A172 (cell line): ENCODE measurements at places on chromosomes 2 and 18.

GRCh38 chr2:23548143-23548769 lies 163.3 kb downstream of the KLHL29 start:
- DNase-seq = no peak

DNA sequence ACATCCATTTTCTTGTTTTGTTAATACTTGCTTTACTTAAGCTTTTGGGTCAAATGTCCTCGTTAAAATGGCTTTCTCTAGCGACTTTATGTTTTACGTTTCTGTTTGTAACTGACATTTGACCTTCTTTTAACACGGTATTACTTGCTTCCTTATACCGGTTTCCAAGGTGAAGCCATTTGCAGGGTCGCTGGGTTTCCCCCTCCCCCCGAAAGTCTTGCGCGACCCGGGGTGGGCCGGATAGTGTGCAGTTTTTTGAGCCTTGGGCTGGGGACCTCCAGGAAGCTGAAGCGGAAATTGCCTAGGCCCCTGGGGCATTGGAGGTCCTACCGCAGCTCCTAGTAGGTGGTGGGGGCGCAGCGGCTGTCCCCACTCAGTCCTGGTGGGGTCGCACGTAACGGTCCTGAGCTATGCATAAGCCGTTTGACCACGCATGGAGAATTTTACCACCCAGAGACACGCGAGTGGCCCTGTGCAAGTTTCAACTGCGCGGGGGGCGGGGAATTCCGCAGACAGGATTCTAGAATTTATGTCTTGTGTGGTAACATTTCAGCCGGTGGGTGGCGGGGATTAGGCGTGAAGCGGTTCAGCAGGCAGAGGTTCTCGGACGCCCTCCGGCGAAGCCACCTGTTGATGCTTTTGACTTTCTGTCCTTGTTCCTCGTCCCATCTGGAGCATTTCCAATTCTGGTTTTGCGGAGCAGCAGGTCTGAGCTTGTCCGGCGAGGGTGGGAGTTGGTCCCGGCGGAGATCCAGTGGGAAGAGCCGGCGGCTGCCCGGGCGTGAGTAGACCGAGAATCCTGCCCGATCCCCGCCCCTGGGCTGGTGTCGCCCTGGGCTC lies 2.4 kb downstream of the CFLAR start:
- DNase-seq = peak; percentile 85

DNA sequence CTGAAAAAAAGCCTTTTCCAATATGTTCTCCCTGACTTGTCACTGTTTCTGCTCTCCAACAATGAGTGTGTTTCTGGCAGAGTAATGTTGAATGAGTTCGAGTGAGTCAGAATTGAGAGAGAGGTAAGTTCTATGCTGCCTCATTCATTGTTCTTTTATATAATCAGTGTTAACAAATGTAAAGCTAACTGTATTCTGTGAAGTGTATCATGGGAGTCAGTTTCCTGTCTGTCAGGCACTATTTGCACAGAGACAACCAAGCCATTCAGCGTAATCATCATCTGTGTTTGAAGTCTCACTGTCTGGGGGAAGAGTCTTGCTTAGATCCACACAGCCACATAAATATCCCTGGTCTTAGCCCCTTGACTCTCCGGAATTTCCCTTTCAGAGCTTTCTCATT lies 22.0 kb upstream of the UPP2 start:
- peak; percentile 48 for DNase-seq

GRCh38 chr2:208266936-208267335 lies 881 bp downstream of the PIKFYVE start:
- no peak for DNase-seq

GRCh38 chr2:221851531-221852045 lies 279.5 kb upstream of the EPHA4 start:
- peak; percentile 6 for DNase-seq

- DNase-seq = no peak
These were observed 131.6 kb upstream of the IL1R2 start for GRCh38 chr2:101860157-101860556.

DNA sequence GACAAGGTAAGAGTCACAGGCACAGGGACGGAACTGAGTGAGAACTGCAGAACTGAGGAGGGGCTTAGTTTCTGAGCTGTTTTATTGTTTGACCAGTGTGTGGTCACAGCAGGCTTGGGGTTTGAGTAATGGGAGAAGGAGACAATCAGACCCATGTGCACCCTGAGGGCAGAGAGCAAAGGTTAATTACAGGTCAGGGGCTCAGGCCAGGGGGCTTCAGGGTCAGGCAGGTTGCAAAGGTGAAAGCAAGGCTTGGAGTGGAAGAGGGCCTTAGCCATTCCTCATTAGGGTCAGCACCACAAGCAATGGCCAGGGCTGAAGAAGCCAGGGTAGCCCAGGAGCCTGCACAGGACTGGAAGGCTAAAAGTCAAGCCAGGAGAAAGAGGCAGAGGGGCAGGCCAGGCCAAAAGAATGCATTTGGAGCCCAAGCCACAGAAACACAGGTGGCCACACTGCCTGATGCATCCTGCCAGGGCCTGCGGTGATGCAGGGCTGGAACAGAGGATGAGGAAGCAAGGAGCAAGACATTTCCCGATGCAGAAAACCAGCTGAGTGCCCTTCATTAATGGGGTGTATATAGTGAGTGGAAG lies 209.8 kb upstream of the GYPC start:
- no peak for DNase-seq

DNA sequence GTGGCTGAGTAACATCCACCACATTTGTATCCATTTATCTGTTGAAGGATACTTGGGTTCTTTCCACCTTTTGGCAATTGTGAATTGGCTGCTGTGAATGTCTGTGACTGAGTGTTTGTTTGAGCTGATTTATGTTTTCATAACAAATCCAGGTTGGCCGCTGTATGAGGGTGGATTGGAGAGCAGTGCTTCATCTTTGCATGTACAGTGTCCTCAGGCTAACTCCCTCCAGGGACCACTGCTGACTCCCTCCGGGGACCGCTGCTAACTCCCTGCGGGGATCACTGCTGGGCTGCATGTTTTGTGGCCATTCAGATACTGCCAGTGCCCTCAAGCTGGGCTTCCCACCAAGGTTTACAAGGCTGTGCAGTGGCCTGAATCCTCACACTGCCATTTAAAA lies 10.2 kb downstream of the BOK start:
- DNase-seq = no peak

DNA sequence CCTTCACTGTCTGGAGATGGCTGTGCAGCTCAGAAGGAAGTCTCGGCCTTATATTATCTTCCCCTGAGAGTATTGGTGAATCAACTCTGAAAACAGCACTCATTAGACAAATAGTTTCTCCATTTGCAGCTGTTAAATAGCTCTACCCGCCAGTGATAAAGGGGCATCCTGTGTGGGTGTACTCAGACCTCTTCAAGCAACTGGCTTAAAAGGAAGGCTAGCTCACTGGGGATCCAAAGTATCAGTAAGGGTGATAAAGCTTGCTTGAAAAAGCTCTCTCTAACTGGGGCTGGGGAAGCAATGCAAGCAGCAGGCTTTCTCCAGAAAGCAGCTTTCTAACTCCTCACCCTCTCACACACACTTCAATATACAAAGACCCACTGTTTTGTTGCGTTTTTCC lies 64.9 kb upstream of the PSMD14 start:
- no peak for DNase-seq

GRCh38 chr2:174247474-174248186 lies 702 bp downstream of the OLA1 start:
- peak; percentile 27 for DNase-seq

DNA sequence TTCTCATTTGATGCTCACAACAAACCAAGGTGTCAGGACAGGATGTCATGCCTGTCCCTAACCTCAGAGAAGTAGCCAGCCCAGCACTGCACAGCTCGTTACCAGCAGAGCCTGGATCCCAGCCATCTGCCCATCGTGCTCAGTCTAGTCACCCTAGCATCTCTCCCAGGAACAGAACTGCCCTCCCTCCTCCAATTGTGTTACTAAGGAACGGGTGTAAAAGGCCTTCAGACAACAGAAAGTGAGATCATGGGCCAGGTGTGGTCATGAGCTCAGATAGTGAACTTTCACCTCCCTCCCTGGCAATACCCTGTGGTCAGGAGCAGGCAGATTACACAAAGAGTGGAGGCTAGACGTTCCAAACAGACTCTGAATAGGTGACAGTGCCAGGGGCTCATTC lies 111.8 kb upstream of the PPP1CB start:
- no peak for DNase-seq

DNA sequence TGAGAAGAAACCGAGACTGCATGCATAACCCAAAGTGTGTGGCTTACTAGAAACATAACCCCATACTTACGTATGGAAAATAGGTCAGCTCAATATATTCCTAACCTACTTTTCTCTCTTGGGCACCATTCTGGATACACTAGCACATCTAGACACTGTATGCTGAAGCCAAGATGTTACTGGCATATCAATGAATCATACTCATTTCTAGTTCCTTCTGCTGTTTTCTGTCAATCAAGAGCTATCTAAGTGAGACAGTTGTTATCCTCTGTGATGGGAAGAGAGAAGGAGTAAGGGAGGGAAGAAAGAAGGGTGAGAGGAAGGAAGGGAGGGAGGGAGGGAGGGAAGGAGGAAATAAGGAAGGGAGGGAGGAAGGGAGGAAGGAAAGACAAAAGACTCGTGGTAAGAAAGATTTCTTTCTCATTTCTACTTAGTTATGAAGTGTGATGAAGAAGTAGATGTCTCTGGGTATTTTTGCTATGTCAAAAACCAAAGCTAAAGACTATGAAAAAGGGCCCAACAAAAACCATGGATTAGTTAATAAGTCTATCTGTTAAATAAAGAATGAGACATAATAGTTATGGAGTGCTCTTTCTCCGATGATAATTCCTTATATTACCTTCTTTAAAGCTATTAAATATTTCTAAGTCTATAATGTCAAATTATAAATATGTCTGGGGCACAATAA lies 248.4 kb downstream of the ZNF521 start:
- DNase-seq = no peak

- no peak for DNase-seq
These were observed 50.3 kb downstream of the PTGR3 start for GRCh38 chr18:75158465-75159237.

GRCh38 chr2:184692141-184692734 lies 93.9 kb downstream of the ZNF804A start:
- no peak for DNase-seq

DNA sequence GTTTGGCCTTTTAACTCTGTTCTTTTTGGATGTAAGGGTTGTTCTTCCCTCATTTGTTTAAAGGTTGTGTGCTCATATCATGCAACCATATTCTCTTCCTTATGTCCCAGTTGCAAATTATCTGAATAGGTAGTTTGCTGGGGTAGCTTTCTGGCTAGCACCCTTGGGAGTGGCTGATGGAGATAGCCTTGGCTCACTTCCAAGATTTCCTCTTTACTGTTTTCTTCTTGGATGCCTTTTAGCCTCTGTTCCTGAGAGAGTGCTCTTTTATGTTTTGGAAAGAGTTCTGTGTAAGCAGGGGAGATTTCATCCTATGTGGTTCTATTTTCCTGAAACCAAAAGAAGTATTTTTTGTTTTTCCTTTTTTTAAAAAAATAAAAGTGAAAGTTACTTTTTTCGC lies 25.4 kb downstream of the USP14 start:
- peak; percentile 17 for DNase-seq

DNA sequence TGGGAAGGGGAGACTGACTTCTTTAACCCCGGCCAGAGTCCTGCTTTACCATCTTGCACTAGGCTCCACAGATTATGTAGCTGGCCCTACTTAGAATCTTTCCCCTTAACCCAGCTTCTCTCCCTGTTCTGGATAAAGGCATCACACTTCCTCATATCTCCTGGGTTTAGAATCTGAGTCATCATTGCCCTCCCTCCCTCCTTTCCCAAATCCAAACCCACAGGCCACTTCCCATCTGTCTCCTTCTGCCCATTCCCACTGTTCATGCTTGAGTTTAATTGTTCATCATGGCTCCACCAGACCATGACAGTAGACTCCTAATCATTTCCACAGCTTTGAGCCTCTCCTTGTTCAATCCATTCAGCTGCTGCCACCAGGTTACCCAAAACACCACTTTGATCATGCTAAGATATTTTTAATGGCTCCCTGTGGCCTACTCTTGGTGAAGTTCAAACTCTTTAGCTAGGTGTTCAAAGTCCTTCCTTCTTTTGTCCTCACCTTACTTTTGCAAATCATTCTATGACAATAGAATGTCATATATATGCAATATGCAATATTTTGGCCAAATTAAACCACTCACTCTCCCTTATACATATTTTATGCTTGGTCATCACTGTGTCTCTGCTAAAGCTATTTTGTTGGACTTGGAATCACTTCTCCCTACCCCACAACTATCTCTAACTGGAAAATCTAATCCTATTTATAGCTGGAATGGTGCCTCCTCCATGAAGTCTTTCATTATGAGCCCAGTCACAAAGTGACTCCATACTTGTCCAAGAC lies 5.5 kb downstream of the PDE11A start:
- peak; percentile 13 for DNase-seq

DNA sequence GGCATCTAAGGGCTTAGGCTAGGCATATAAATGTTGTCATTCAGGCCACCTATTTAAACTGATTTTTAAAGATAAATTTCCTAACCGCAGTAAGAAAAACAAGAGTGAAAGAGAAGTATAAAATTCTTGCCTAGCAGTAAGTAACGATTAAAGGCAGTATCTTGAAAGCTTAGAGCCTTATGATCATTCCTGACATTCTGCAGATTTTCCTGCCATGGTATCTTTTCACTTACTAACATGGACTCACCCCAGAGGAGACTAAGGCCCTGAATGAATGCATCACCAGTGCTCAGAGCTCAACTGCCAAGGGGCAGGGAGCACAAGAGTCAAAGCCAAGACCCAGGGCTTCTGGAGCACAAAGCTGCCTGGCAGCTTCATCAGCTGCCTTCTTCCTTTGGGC lies 133.1 kb downstream of the GCA start:
- DNase-seq = peak; percentile 75

GRCh38 chr2:31033032-31033431 lies 105.2 kb downstream of the GALNT14 start:
- DNase-seq = no peak

- DNase-seq = no peak
These were observed 49.4 kb upstream of the SP5 start for GRCh38 chr2:170665743-170666142.

GRCh38 chr2:215401896-215402379 lies 33.9 kb downstream of the FN1 start:
- DNase-seq = peak; percentile 91

DNA sequence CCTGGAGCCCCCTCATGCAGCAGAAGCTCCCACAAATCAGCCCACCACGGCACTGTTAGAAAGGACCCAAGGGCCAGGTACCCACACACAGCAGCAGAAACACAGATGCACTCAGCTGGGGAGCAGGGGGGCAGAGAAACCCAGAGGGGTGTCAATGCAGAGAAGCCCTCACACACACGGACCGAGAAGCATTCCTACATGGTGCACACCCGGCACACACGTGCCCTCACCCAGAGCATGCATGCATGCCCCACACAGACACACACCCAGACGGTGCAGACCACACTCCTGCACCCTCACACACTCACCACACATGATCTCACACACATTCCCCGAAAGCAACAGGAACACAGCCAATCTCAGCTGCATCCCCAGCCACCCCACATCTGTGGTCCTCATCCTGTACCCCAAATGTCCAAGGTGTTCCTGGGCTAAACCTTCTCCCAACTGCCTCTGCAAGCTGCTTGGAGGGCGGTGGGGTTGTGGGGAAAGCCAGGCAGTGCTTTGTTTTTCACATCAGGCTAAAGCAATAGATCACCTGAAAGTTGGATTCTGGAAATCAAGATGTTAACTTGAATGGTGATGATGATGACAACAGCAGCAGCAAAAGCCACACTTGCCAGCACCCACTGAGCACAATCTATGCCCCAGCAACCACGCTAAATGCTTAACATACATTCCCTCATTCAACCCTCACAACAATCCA lies 102.3 kb downstream of the ZFP36L2 start:
- no peak for DNase-seq

- DNase-seq = no peak
These were observed 26.5 kb upstream of the EML4 start for GRCh38 chr2:42142547-42143184.
